ENCODE measurements at places on chromosomes 6 and 20.

GRCh38 chr6:111566222-111566734, 39.4 kb downstream of the TRAF3IP2 start:
- no peak for DNase-seq

DNA sequence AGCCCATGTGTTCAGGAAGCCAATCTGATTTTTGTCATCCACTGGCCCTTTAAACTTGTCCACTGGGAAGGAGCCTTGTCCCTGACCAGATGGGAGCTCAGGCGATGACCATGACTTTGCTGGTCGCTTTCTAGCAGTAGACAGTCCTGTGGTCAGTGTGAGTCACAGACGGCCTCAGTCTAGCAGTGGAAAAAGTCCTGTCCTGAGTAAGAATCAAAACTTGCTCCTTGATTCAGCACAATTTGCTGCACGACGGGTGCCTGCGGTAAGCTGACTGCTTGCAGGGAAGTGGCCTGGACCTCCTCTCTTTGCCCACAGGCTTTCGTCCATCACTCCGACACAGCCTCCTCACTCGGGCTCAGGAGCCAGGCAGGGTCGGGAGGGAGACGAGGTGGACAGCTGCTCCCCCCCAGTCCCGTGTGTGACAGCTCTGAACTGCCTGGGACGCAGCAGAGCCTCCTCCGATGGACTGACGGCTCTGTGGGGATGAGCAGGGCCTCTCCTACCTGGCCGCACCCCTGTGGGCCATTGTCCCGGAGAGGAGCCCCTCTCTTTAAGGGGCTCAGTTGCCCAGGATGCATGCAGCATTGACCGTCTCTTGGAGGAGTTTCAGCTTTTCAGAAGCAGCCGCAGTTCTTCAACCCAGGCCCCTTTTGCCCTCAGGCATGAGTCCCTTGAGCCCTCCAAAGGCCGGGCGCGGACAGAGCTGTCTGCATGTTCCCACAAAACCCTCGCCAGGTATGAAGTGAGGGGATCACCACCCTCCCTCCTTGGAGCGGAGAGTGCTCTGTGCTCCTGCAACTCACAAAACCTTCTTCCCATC, 209.2 kb downstream of the ANKRD60 start:
- no peak for DNase-seq

DNA sequence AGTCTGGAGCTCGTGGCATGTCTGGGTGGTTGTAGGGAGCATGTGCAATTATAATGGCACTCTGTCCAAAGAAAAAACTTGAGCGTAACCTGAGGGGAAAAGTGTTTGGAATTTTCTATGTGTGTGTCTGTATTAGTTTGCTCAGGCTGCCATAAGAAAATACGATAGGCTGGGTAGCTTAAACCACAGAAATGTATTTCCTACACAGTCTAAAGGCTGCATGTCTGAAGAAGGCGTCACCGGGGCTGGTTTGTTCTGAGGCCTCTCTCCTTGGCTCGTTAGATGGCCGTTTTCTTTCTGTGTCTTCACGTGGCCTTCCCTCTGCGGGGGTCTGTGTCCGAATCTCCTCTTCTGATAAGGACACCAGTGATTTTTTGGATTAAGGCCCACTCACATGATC, 59.0 kb downstream of the IGF2R start:
- DNase-seq, result no peak

GRCh38 chr20:59035381-59035780, 3.2 kb upstream of the ATP5F1E start:
- DNase-seq, result no peak
